ENCODE measurements at places on chromosomes 12 and 14. TPM values are rescaled to one million over a fixed set of nuclear protein-coding genes. Genes with fewer than 3 reads are reported as not detected.

GRCh38 chr12:105453316-105453715 is 122.8 kb downstream of the C12orf75 start:
- no peak for DNase-seq

DNA sequence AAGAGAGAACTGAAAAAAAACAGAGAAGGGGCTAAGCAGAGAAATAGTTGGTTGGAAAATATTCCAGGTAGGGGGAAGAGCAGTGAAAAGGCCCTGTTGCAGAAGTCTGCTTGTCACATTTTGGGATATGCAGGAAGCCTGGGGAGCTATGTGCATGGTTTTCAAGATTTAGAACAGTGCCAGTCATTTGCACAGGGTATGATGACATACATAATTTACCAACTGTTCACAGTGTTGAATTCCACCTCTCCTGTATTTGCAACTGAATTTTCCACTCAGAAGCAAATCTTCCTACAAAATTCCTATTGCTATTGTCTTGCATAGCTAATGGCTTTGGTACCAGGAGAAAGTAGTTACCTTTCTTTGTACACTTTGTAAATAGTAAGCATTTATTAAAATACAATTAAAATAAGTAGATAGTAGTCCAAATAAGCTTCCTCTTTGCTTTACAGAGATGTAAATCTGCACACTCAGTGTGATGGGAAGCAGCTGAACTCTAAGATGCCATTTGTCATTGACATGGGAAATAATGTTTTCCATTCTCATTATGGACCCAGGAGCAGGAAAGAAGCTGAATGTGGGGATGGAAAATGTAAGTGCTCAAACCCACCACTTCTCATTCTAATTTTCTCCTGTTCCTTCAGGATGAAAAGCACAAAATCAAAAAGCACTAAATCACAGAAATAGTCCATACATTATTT is 177.4 kb downstream of the BTG1 start:
- DNase-seq: no peak

- DNase-seq: no peak
Observed at GRCh38 chr14:105088812-105089745, 23.8 kb upstream of the GPR132 start.

DNA sequence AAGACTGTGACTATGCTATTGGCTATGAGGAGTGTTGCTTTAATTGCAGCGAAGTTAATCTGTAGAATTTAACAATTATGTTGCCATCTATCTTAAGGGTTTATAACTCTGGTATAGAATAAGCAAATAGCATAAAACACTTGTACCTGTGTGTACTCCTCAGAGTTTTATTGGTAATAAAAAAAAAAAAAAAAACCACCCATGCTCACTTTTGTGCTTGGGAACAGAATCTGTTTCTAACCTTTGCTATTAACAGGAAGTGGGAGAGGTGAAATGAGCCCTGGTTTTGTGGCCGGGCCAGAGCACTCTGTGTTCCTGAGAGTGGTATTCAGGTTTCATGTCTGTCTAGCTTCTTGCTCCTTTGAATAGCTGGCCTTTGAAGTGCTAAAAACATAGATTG is 53.1 kb downstream of the PDE3A start:
- no peak for DNase-seq

DNA sequence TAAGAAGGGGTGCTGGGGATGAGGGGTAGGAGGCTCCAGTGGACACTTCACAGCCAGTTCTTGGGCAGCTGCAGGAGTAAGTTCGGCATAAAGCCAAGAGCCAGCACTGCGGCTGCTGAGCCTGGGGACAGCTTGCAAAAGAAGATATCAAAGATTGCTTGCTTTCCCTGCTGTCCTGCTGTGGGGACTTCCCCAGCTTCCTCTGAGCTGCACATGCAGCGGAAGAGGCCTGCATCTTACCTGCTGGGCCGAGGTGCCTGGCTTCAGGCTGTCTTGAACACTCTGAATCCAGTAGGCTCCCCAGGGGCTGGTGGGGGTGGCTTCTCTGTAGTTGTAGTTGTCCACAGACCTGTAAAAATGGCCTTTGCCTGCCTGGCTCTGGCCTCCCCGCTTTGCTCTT is 1.3 kb downstream of the CHGA start:
- DNase-seq: no peak

- DNase-seq: no peak
Observed at GRCh38 chr12:30823156-30823699, 68.5 kb upstream of the CAPRIN2 start.

GRCh38 chr14:76924371-76925096 is 98.3 kb downstream of the LRRC74A start:
- no peak for DNase-seq

DNA sequence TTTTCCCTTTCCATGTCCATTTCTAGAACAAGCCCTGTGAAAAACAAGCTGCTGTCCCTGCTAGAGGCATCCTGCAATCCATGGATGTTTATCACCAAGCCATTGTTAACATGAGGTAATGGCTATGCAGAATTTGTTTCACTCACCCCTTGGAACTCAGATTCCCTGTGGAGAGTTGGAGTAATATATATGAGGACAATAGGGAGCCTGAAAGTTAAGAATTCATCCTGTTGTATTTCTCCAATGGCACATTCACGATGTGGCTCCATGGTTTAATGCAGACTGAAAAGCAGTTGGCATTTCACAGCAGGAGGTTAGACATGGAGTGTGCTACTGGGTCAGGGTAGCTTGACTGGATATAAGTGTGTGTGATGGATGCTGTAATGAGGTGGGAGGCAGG is 32.4 kb downstream of the GPR65 start:
- DNase-seq: no peak

DNA sequence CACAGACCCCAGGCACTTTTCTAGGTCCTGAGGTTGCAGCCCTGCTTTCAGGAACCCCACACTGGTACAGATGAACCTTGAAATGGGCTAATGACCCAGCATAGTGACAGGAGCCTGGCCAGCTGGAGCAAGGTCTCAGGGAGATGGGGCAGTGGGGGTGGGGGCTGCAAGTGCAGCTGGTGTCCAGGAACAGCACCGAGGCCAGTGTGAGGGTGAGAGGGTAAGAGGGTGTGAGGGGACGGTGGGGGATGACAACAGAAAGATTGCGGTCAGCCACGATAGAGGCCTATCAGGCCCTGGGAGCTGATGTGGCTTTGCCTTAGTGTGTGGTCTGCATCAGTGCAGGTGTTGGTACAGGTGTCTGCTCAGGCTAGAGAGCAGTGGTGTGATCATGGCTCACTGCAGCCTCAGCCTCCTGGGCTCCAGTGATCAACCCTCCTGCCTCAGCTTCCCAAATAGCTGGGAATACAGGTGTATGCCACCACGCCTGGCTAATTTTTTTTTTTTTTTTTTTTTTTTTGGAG is 59.7 kb downstream of the EP400 start:
- no peak for DNase-seq

DNA sequence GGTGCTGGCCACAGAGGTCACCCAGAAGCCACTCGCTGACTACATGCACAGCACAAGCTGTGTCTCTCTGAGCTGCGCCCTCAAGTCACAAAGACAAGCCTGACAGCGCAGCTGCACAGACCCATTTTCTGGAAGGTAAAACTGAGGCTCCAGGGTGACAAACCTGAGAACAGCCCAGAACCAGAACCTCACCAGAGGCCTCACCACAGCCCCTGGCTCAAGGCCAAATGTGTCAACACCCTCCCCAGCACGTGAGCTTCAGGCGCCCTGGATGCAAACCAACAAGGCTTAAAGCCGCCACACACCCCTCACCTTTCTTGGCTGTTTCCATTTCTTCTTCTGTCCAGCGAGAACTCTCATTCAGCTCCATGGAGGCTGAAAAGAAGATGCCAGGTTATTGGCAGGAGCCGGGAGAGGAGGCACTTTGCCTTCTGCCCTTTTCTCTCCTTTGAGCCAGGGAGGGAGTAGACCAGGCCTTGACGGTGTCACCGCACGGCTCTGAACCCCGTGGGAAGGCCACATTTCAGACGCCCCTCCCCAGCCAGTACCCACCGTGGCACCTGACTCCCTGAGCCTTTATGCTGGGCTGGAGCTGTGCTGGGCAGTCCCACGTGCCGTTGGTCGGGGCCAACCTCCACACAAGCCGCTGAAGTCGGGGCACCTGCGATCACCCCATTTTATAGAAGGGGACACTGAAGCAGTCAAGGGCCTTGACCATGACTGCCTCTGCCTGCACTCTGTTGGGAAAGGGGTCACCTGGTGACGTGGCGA is 103.1 kb downstream of the RFLNA start:
- DNase-seq: no peak

- DNase-seq: no peak
Observed at GRCh38 chr12:52084491-52085231, 5.2 kb downstream of the SMIM41 start.

- DNase-seq: no peak
Observed at GRCh38 chr12:83335748-83336147, 649.0 kb downstream of the TMTC2 start.

- DNase-seq: no peak
Observed at GRCh38 chr12:52630008-52630500, 11.7 kb upstream of the KRT73 start.

DNA sequence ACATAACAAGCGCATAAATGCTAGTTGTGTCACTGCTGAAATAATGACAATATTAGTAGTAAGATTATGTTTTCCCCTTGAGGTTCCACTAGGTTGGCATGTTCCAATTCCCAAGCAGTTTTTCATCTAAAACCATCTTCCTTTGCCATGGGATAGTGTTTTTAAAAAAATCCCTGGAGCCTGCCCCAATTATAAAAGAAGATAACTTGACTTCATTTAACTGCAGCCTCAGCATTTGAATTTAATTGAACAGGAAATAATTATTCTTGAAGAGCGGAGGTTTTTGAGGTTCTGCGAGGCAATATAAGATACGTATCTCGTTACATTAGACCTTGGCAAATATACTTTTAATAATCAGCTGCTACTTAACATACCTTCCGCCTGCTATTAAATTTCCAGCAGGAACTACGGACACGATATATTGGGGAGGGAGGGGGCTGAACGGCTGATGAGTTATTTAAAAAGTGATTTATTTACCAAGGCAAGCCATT is 65.2 kb upstream of the HSPB8 start:
- DNase-seq: no peak

GRCh38 chr14:73744175-73744867 is 30.1 kb upstream of the PNMA1 start:
- no peak for DNase-seq

Gene CELA1
- not detected for polyA plus RNA-seq

DNA sequence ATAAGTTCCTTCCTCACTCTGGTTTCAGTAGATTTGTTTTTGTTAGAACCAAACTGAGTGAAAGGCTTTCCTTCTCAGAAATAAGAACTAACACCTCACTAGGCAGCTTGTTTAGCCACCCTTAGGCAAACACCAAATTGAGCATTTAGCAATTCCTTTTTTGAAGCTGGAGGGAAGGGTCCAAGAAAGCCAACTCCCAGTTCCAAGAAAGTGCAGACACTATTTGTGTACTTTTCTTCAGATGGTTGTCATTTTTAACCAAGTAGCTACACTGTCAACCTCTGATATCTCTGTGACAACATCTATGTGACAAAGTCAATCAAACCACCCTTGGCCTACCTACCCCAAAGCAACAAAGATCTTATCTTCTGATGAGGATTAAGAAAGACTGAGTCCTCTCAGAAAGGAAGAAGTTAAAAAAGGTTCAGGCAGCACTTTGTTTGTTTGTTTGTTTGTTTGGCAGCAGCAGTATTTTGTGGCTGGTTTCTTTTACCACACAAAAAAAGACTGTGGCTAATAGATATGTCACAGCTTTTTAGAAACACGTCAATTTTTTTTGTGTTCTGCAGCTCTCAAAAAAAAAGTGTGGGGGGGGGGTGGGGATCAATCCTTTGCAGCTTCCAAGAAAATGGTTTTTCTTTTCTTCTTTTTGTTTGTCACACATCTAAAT is 203.8 kb downstream of the CRADD start:
- no peak for DNase-seq

- no peak for DNase-seq
Observed at GRCh38 chr14:94795372-94795771, 25.5 kb upstream of the GSC start.

DNA sequence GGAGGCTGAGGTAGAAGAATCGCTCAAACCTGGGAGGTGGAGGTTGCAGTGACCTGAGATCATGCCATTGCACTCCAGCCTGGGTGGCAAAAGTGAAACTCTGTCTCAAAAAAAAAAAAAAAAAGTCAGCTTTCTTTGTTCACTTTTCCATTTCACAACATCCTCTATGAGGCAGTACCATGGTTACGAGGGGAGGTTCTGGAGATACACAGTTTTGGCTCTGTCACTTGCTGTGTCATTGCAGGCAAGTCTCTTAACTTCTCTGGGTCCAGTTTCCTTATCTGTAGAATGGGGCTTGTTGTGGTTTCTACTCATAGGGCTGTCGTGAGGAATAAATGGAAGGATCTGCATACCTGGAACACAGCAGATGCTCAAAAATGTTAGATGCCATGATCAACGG is 75.6 kb upstream of the SLC24A4 start:
- no peak for DNase-seq

Gene SDR9C7
- polyA plus RNA-seq: 0.46 TPM

Gene TAS2R9
- polyA plus RNA-seq: not detected

DNA sequence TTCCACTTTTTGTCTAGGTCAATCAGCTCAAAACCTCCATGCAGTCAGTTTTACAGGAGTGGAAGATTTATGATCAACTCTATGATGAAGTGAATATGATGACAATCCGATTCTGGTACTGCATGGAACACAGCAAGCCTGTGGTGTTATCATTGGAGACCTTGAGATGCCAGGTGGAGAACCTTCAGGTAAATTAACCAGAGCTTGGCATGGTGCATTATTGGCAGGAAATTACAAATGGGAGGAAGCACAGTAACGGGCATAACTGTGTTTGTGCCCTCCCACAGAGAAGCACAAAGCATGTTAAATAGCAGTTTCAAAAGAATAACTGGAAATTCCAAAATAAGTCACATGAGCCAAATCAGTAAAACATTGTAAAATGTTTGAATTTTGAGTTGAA is 135.6 kb downstream of the ESR2 start:
- no peak for DNase-seq

Gene GUCY2C
- 0.16 TPM for polyA plus RNA-seq

DNA sequence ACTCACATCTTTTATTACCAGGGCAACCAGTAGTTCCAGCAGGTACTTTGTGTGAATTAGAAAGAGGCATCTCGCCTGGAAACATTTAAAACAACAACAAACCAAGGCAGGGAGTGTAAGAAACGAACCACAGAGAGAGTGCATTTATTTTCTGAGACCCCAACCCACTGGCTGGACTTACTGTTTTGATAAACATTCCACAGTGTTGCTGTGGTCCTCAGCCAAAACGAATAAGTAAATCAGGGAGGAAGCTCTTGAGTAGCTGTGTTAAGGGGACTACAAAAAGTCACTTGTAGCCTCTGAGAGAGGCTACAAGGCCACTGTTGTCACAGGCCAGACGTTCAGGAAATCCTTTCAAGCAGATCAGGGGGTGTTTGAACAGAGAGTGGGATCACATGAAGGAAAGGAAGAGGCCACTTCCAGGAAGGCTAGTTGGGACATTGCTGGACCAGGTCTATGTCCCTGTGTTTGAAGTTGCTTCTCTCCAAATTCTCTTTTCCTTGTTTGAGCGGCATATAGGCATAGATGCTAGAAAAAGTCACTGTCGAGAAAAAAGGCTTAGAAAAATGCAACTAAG is 33.8 kb downstream of the DMAC2L start:
- no peak for DNase-seq

GRCh38 chr12:109447482-109447881 is 29.6 kb downstream of the KCTD10 start:
- DNase-seq: no peak

Gene MGST1
- polyA plus RNA-seq: 7.1 TPM

Gene LMNTD1
- polyA plus RNA-seq: 0.16 TPM

- no peak for DNase-seq
Observed at GRCh38 chr12:51601241-51601640, 10.2 kb downstream of the SCN8A start.

Gene HOXC5
- polyA plus RNA-seq: 0.52 TPM

GRCh38 chr14:34171431-34172172 is 220.7 kb upstream of the EGLN3 start:
- no peak for DNase-seq

- DNase-seq: no peak
Observed at GRCh38 chr14:33480887-33481184, 470.0 kb downstream of the EGLN3 start.

Measured in forelimb muscle (tissue), 1 donor.